ENCODE measurements at places on chromosomes 3 and 15.
A peak's percentile ranks its signal among the peaks of the same experiment; 100 is the strongest.

DNA sequence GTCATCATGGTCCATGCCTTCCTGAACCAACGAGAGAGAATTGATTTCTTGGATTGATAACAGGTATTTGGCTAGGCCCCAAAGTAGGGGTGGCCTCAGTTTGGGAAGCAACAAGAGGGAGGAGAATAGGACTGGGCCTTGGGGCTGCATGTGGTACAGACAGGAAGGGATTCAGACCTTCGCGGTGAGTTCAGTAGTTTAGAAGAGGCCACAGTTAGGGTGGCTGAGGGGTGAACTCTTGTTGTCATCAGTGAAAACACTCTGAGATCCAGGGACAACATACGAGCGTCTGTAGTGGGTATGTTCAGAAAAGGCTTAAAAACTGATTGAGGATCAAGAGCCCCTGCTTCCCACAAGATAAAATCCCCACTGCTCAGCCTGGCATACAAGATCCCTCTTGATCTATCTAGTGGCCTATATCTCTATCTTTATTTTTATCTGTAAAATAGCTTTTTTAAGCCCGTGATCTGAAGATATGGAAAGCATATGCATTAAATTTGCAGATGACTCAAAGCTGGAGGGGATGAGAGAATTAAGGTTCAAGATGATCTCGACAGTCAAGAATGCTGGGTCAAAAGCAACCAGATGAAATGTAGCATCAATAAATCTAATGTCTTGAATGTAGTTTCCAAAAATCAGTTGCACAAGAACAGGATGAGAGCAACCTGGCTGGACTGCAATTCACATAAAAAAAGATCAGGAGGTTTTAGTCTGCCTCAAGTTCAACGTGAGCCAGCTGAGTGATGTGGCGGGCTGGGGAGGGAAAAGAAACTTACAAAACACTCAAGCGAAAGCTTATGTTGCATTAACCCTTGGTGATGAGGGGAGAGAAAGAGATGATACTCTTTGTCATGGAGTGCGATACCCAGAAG lies 221.1 kb upstream of the TLE3 start:
- no peak for DNase-seq

DNA sequence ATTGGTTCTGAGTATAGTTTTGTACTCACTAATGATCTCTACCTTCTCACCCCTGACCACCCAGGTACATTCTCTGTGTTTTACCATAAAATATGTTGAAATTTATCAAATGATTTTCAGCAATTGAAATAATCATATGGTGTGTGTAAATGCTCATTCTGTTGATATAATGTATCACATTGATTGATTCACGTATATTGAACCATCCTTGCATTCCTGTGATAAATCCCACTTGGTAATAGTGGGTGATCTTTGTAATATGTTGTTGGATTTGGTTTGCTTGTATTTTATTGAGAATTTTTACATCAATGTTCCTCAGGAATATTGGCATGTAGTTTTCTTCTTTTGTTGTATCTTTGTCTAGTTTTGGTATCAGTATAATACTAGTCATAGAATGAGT lies 1497.6 kb downstream of the OTOL1 start:
- no peak for DNase-seq

- DNase-seq, result no peak
These were observed 40.0 kb downstream of the WNT7A start for GRCh38 chr3:13839726-13840340.

- DNase-seq, result no peak
These were observed 9.6 kb upstream of the ATP13A3 start for GRCh38 chr3:194496217-194496919.

- no peak for DNase-seq
These were observed 46.9 kb downstream of the WNT5A start for GRCh38 chr3:55440104-55440708.

DNA sequence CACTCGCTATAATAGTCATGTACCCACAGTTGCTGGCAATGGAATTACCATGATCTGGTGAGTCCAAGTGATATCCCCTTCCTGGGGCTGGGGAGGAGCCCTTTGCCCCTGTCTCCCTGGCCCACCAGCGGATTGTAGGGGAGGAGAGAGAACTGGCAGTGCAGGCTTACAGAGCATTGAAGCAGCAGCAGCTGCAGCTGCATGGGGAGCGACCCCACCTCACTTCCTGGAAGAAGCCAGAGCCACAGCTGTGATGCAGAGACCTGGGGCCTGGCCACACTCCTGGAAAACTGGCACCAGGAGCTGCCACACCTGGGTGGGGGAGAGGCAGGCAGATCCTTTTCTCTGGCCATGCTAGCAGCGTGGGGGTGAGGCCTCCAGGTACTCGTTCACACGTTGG lies 300.1 kb upstream of the PROK2 start:
- no peak for DNase-seq

- no peak for DNase-seq
These were observed 732 bp upstream of the GCSAM start for GRCh38 chr3:112133626-112134334.

- DNase-seq, result no peak
These were observed 7.9 kb upstream of the BNC1 start for GRCh38 chr15:83292317-83292716.

DNA sequence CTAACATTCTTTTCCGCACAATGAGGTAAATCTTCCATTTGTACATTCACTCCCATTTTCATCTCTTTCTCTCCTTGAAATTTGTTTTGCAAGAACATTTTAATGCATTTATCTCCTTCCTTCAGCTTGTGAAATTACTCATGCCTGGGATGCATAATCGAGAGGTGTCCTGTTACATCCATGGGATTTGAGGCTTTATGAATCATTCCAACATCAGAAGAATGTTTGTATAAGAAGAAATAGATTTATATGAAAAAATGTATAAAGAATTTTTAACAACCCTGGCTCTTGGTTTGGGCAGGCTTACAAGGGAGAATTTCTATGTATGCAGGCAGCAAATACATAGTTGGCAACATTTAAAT lies 93.2 kb upstream of the MBNL1 start:
- no peak for DNase-seq

DNA sequence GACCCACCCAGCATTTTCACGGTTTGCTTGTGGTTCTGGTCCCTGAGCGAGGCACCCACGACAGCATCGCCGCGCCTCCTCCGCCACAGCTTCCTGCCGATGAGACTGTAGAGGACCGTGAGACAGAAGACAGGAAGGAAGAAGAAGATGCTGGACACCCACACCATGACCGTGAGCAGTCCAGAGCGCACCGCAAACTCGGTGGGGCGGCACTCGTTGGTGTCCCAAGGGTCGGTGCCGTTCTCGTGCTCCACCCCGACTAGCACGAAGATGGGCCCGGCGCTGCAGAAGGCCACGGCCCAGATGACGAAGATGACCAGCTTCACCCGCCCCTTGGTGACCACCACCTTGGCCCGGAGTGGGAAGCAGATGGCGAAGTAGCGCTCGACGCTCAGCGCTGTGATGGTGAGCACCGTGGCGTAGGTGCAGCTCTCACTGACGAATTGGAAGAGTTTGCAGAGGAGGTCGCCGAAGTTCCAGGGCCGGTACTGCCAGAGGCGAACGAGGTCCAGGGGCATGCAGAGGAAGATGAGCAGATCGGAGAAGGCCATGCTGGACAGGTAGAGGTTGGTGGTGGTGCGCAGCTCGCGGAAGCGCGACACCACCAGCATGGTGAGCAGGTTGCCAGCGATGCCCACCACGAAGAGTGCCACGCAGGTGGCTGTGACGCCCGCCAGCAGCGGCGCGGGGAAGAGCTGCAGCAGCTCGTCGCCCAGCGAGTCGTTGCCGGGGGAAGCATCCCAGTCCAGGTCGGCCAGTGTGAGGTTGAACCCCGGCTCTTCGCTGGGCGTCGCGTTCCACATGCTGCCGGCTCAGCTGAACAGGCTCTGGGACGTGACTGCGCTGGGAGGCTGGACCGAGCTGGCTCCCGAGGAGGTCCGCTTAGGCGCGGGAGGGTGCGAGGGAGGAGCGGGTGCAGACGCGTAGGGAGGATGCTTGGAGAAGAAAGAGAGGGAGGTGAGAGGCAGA lies at the start of gene GHSR:
Gene GHSR, minus strand, starts transcription at position 846 of the 969 bp plus-strand sequence. Its CDS starts 43 bp downstream, at position 803.
- peak; percentile 13 for DNase-seq

DNA sequence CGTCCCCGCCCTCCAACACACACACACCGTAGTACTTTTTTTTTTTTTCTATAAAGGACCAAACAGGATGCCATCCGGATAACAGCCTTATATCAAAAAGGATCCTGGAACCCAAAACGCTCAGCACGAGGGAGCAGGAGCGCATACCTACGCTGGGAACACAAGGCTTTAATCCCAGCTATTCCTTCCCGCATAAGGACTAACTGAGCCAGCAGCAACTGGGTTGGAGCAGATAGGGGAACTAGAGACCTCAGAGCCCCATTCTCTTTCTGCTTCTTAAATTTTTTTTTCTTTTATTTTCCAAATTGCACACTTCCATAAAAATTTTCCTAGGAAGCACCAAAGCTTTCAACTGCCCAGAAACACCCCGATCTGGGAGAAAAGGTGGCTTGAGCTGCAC lies 1.3 kb downstream of the TRANK1 start:
- no peak for DNase-seq

DNA sequence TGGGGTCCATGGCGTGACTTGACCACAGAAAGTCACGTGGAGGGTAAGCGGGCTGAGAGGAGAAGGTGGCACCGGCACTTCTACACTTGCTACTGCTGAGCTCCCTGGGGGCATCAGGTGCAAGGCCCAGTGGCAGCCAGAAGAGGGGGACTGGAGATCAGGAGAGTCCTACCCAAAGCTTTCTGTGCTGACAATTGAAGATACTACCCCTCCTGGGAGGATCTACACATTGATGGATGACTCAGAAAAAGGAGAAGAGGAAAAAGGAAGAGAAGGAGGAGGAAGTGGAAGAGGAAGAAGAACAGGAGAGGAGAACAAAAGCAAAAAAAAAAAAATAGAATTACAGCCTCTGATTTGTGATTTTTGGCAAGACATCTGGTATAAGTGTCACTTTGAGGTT lies 41.2 kb downstream of the MYO5C start:
- DNase-seq, result no peak

- no peak for DNase-seq
These were observed 317.2 kb downstream of the SLC9A9 start for GRCh38 chr3:143531101-143531500.

GRCh38 chr3:146454796-146455195 lies 14.6 kb downstream of the PLSCR2 start:
- DNase-seq, result no peak

GRCh38 chr3:7489417-7489816 lies 628.5 kb downstream of the GRM7 start:
- no peak for DNase-seq

DNA sequence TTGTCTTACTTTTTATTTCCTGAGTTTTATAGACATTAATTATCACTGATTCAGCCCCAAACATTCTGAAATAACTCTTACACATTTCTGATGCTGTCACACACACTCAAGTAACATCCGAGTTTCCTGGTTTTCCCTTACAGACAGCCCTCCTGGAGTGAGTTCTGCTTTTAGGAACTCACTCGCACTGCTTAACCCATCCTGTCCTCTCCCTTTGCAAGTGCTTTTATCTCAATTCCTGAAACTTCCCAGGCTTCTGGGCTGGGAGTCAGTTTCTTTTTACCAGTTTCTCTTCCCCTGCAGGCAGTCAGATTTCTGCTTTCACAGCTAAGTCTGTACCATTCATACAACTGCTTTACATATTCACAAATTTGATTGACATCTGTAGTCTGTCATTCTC lies 15.6 kb upstream of the SH3GL3 start:
- DNase-seq, result no peak

DNA sequence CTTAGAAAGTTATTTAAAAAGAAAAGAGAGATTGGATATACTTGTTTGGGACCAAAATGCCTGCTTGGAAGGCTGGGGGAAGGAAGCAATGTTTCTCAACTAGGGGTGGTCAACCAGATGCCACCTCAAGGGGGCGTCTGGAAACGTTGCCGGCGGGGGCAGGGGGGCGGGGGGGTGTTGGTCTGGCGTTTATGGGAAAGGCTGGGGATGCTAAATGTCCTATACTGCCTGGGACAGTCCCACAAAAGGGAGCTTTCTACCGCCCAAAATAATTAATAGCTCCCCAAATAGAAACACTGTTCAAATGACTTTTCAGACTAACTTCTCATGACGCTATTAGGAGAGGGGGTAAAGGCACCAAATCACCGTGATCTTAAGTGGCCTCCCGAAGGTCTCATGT lies 2.2 kb downstream of the POLG start:
- no peak for DNase-seq

DNA sequence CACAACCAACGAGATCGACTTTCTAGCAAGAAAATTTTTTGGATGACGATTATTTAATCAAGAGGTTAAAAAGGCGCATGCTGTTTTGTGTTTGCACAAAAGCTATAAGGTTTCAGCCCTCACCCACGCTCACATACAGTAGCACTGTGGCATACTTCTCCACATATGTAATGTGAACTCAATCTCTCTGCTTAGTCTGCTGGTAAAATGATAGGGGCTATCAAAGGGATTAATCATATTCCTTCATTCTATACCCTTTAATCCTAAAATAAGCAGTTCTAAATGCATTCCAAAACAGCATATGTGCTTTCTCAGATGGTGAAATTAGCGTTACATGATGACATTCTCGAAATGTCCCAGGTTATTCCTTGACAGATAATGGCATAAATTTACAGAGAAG lies 196.9 kb upstream of the PRICKLE2 start:
- no peak for DNase-seq

DNA sequence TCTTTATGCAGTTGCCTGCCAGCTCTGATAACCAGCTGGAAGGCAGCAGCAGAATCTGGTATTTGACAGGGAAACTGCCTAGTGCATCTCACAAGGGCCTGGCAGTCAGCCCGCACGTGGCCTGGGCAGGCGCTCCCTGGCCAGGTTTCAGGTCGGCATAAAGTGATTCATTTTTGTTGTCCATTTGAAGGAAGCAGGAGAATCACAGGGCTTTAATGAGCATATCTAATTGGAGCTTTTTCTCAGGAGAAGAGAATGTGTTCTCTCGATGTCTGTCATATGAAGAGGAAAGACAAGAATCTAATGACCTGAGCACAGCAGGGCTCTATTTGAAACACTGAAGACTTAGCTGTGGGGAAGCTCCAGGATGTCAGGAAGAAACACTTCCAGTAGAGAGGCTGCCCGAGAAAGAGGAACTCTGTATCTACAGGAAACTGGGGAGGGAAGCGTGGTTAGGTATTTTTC lies 98.8 kb upstream of the MB21D2 start:
- DNase-seq, result no peak

- DNase-seq, result no peak
These were observed 92.8 kb downstream of the CYP19A1 start for GRCh38 chr15:51245628-51246027.

DNA sequence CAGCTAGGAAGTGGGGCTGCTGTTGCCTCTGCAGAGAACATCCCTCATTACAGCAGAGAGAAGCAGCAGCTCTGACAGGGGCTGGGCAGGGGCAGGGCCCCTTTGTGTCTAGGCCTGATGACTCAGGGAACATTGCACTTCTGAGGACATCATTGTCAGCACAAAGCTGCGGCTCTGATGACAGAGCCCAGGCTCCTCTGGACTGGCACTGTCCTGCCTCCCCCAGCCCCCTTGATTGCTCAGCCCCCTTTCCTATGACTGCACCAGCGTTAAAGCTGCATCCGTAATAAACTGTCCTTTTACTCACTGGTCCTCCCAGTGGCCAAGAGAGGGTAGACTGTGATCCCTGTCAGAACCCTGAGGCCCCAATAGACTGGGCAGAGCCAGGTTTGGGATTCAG lies 18.3 kb downstream of the TRH start:
- no peak for DNase-seq
